ENCODE measurements at places on chromosomes 7 and 10.
A peak's percentile ranks its signal among the peaks of the same experiment; 100 is the strongest.

GRCh38 chr10:104931612-104932134 lies 290.6 kb downstream of the SORCS3 start:
- DNase-seq: no peak

- DNase-seq: peak; percentile 78
Observed at GRCh38 chr7:95867309-95867708, 95.0 kb downstream of the DYNC1I1 start.

- DNase-seq: no peak
Observed at GRCh38 chr10:29174389-29174788, 114.5 kb upstream of the LYZL1 start.

DNA sequence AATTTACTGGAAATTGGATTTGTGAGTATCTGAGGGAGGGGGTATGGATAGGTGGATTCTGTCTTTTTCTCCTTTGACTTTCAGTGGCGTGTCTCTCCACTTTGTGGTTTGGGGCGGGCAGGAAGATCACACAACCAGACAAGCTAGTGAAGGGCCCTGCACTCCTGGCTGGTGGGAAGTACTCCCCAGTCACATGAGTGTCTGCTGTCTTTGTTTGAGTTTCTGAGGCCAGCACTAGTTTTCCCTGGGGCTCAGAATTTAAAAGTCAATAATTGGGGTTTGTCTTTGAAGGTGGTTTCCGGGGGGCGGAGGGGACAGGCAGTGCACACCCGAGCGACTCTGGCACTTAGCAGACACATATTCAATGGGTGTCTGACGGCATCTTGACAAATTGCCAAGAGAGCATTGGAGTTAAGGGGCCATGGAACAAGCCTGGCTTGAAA lies 120.1 kb downstream of the WDFY4 start:
- DNase-seq: peak; percentile 52

DNA sequence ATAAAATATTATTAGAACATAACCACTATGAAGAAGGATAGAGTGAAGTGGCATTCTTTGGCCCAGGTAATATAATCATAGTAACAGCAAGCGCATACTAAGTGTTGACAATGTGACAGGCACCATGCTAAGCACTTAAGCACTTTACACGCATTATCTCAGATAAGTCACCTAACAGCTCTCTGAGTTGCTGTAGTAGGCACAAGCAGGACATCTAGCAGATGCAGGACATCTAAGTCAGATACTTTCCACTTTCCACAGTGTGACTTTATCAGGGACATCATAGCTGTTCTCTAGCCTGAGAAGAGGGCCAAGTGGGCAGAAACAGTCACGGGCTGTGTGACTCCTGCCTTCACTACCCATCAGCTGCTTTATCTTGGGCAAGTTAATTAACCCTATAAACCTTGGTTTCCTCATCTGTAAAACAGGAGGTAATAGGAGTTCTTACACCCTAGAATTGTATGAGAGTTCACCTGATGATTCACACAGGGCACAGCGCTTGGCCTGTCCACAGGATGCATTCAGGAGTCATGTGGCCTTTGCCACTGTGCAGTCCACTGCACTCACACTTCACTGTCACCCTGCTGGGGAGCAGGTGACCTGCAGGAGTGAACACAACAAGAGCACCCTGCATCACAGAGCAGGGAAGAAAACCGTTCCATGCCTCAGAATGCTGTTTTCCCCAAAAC lies 12.5 kb downstream of the LIPA start:
- DNase-seq: no peak

DNA sequence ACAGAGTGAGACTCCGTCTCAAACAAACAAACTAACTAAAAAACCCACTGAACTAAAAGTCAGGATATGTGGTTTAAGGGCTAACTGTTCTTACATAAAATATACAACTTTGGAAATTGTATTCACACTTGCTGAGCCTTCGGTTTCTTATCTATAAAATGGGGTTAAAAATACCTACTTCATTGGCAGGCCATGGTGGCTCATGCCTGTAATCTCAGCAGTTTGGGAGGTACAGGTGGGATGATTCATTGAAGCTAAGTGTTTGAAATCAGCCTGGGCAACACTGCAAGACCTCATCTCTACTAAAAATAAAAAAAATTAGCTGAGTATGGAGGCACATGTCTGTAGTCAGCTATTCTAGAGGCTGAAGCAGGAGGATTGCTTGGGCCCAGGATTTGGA lies 115.4 kb upstream of the KLF6 start:
- DNase-seq: no peak

GRCh38 chr7:17988858-17989257 lies 38.8 kb downstream of the PRPS1L1 start:
- DNase-seq: no peak

DNA sequence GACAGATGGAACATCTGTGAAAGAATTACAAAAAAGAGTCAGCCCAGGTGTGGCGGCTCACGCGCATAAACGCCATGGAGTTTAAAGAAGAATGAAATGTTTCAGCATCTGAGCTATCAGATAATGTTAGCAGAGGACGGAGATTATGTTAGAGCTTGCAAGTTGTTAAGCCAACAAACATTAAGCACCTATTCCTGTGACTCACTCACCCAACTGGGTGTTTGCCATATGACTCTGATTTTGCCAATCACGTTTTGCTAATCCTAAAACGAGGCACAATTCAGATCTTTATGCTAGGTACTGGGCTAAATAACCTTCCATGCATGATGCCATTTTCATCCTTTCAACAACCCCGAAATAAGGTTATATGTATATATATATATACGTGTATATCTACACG lies 29.0 kb upstream of the CCNY start:
- DNase-seq: no peak

- peak; percentile 22 for DNase-seq
Observed at GRCh38 chr7:78450706-78451105, 652.1 kb downstream of the PHTF2 start.

DNA sequence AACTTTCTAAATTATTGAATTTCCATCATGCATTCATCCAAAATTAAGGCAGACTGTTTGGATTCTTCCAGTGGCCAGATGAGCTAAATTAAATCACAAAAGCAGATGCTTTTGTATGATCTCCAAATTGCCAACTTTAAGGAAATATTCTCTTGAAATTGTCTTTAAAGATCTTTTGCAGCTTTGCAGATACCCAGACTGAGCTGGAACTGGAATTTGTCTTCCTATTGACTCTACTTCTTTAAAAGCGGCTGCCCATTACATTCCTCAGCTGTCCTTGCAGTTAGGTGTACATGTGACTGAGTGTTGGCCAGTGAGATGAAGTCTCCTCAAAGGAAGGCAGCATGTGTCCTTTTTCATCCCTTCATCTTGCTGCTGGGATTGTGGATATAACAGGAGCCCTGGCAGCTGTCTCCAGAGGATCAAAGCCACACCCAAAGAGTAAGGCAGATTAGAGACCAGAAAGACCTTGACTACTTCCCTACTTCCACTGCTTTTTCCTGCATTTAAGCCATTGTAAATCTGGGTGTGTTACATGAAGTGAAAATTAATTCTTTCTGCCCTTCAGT lies 8.2 kb upstream of the CFAP69 start:
- DNase-seq: no peak

GRCh38 chr7:17436126-17436525 lies 137.7 kb downstream of the AHR start:
- DNase-seq: no peak

DNA sequence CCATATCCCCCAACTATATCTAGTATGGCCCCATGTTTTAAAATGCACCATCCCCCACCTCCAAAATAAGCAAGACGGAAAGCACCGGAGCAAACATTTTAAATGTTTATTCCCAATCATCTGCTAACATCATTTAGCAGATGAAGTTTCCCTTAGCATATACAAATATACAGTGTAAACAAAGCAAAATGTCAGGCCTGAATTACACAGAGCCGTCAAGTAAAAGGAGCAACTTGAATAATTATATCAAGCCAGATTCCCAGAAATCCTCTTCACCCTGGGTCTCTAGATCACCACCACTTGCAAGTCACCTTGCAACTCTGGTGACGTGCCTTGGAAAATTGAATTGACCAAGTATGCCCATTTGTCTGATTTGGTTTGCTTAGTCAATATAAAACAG lies 91.6 kb upstream of the COL1A2 start:
- no peak for DNase-seq

Measured in NCI-H1417 (cell line).